Left renal cortex interstitium (tissue), 4 donors: ENCODE measurements at places on chromosomes 5 and 9.

DNA sequence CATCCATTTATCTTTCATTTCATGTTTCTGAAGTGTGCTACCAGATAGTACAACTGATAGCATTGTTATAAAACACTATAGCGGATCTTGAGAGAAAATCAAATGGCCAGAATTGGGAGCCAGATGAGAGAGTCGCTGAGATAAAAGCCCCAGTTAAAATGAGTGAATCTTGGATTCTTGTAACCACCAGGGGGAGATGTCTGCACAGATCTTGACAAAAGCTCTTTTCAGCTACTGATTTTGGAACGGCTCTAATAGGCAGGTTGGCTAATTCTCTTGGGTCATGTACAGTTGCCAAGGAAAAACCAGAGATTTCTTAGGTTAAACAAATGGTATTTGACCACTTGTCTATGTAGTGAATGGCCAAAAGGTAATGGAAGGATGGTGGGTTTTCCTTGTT lies 21.7 kb downstream of the F2RL2 start:
- no peak for DNase-seq

DNA sequence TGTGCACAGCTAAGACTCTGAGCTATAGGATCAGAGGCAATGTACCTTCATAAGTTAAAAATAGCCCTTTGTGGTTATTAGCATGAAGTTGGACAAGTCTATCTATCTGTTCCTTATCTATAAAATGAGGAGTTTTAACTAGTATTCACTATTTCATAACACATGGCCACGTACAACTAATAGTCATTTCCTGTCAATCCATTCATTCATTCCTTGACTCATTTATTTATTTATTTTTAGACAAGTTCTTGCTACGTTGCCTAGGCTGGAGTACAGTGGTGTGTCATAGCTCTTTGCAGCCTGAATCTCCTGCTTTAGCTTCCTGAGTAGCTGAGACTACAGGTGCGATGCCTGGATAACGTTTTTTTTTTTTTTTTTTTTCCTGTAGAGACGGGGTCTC lies 92.1 kb downstream of the NR3C1 start:
- no peak for DNase-seq

DNA sequence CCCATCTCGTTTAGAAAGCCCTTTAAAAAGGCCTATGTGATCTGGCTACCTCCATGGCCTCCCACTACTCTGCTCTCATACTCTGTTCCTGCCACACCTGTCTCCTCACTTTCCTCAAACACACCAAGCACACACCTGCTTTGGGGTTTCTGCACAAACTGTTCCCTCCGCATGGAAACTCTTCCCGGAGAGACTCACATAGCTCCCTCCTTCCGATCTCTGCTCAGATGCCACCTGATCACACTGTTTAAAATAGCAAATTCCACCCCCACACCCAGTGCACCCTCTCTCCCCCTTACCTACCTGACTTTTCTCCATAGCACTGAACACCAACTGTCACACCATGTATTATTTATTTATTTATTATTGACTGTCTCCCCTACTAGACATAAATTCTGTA lies 84.0 kb upstream of the NR4A3 start:
- DNase-seq, result no peak

DNA sequence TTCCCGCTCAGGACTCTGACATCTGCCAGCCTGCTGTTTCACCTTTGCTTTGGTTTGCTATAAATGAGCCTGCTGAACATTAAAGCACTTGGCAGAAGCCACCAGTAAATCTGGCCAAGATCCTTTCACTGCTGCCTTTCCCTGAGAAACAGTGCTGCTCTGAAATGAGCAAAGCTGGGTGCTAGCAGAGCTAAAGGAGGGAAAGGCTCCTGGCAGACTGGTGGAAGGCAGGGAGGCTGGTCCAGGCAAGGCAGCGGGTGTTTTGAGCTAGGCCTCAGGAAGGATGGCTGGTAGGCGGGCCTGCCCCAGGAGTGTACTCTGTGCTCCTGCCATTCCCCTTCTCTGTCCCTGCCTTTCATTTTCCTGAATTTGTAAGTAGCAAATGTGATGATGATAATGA lies 52.5 kb upstream of the PTGS1 start:
- no peak for DNase-seq

DNA sequence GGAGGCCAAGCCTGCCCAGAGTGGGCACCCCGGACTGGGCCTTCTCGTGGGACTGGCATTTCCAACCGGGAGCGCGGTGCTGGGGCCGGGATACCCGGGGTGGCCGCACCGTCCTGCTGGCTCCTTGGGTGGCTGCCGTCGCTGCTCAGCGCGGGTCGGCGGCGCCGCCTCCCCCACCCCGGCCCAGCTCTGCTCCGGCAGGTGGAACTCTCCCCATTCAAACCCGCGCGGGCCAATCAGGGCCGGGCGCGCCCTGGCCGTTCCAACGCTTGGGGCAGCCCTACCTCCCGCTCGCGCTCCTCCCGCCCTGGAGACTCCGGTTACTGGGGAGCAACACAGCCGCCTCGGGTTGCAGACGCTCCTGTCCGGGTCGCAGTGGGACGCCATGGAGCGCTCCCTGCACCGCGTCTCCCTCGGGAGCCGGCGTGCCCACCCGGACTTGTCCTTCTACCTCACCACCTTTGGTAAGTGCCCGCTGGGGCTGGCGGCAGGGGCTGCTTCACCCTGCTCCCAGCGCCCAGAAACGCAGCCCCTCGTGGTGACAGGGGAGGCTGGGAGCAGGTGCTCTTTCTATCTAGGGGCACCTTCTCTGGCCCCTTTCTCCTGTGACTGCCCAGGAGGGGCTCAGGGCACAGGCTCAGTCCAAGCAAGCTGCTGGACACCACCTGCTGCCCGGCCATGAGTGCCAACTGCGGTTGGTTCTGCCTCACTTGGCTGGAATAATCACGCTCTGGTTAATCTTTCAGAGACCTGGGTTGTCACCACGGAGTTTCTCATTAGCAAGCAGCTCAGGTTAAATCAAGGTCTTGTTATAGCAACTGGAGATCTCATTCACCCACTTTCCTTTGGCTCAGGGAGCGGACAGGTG lies at the start of gene RGS3:
Gene RGS3, plus strand, starts transcription at position 310 of the 868 bp plus-strand sequence. Its CDS starts 76 bp downstream, at position 386.
- DNase-seq, result peak; percentile 36

- no peak for DNase-seq
Observed at GRCh38 chr5:96869372-96869641, 7.0 kb upstream of the ERAP2 start.

GRCh38 chr9:130640681-130641080 lies 23.7 kb upstream of the PRDM12 start:
- DNase-seq, result no peak

DNA sequence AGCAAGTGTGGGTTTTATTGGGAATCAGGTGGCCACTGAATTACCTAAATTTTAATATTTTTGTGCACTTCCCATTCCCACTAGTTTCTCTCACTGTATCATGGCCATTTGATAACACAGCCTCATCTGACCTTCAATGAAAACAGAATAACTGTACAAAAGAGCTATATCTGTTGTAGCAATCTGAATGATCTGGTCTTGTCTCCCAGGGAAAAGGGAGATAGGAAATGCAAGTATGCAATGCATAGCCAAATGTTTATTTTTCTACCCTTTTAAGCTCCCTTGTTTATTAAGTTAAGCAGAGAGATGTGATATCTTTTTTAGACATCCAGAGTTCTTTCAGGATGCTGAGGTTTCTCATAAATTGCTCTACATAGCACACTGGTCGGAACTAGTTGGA lies 288.3 kb upstream of the CLINT1 start:
- DNase-seq, result no peak

DNA sequence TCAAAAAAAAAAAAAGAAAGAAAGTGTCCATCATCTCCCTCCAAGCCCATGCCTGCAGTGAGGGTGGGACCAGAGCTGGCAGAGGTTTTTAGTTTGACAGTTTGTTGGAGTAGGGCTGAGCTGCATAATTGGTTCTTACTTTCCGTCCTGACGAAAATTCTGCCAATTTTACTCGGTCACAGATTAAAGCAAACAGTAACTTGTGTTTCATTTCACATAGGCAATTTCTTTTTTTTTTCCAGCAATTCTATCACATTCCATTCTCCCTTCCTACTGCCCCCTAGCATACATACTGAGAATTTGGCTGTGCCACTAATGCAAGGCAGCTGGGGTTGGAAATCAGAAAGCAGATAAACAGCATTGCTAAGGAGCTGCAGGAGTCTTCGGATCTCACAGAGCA lies 132.4 kb downstream of the FRMD3 start:
- DNase-seq, result no peak

GRCh38 chr5:170297589-170298462 lies at the start of gene LCP2:
Gene LCP2, minus strand, starts transcription at chr5:170297777. Its CDS starts 166 bp downstream, at chr5:170297611.
- DNase-seq, result no peak

GRCh38 chr9:86946201-86947145 lies 833 bp downstream of the GAS1 start:
- DNase-seq, result no peak

- no peak for DNase-seq
Observed at GRCh38 chr9:73807952-73808351, 656.3 kb downstream of the ANXA1 start.
